Frontal cortex (tissue), 4 donors: ENCODE measurements at places on chromosomes 6 and 20.
A peak's percentile ranks its signal among the peaks of the same experiment; 100 is the strongest.

GRCh38 chr20:1983301-1983700 lies 10.6 kb downstream of the PDYN start:
- no peak for DNase-seq

GRCh38 chr6:85405175-85405852 lies 44.6 kb upstream of the NT5E start:
- DNase-seq, result no peak

DNA sequence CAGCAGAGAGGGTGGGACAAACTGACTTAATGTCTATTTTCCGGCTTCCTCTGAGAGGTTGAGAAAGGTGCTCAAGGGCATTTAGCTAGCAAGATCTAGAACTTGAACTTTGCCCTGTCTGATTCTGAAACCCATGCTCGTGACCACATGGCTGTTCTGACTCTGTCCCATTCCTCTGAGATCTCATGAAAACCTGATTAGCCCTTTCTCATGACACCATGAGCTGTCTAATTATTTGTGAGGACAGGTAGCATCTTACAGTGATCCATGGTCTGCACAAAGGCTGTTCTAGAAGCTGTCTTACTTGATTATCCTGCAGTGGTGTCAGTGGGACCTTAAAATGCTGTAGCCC lies 89.6 kb upstream of the TOX2 start:
- no peak for DNase-seq

DNA sequence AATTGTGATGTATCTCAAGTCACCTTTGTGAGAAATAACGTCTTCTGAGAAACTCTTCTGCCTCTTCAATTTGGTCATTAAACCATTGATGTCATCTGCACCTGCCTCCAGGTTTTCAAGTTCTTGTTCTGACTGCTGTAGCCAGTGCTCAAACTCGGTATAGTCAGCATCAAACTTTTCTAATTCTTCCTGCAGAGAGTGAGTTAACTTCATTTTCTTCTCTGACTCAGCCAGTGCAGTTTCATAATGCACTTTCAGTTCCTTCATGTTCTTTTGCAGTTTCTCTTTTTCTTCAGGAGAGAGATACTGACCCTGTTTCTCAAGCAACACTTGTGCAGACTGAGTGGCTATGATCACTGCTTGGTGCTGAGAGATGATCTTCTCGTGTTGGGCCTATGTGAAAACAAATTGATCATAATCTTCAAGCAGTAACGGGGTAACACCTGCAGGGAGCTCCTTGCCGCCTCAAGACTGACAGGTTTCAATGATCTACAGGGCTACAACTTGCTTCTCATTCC lies 48.8 kb downstream of the DST start:
- DNase-seq, result no peak

GRCh38 chr6:89311853-89312531 lies 3.1 kb downstream of the GABRR2 start:
- peak; percentile 35 for DNase-seq

DNA sequence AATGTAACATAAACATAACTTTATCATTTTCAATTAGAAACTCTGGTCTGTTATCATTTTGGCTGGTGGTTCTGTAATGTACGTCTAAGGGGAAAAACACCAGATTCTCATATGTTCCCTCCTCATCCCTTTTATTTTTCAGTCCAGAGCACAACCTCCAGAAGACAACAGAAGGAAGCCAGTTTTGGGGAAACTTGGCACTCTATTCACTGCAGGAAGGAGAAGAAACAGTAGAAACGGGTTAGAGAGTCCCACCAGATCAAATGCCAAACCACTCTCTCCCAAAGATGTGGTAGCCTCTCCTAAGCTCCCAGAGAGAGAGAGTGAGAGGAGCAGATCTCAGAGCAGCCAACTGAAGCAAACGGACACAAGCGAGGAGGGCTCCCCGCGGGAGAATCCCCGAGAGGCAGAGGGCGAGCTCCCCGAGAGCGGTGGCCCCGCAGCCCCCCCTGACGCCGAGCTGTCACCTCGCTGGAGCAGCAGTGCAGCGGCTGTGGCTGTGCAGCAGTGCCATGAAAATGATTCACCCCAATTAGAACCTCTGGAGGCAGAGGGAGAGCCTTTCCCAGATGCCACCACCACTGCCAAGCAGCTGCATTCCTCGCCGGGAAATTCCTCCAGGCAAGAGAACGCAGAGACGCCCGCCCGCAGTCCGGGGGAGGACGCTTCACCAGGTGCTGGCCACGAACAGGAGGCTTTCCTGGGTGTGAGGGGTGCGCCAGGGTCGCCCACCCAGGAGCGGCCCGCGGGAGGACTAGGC lies 117.8 kb downstream of the RTN4IP1 start:
- DNase-seq, result no peak

- DNase-seq, result no peak
Measured at GRCh38 chr6:38179794-38180430, 360.4 kb downstream of the ZFAND3 start.

DNA sequence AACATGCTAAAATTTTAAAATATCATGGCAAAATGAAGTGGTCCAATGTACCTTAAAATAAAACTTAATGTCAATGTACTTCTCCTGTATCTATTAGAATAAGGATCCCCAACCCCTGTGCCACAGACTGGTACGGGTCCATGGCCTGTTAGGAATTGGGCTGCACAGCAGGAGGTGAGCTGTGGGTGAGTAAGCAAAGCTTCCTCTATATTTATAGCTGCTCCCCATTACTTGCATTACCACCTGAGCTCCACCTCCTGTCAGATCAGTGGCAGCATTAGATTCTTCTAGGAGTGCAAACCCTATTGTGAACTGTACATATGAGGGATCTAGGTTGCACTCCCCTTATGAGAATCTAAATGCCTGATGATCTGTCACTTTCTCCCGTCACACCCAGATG lies 86.0 kb downstream of the SLC16A10 start:
- DNase-seq, result no peak

DNA sequence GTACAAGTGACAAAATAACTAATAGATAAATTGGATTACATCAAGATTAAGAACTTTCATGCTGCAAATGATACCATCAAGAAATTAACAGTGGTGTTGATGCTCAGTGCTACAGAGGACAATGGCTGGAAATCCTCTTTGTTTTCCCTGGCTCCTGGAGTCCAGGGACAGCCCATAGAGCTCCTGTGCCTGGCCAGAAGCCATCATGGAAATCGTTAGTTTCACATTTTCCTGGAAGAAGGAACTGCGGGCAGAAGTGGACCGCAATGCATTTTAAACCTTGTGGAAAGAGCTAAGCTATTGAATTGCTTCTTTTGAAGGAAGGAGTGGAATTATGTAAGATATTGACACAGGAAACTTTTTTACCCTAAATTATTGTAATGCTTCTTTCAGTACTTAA lies 276.0 kb downstream of the GJA1 start:
- DNase-seq, result no peak

DNA sequence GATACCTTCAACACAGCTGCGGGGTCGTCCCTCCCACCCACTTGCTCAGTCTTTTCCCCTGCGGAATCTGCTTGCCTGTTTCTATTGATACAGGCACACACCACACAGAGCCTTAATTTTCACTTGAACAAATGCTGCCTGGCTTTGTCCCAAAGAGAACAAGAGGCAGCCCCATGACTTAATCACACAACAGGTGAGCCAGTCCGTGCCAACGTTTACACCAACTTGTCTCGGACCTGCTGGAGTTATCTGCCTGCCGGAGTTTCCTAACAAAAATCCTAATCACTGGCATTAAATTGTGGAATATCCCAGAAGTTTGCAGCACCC lies 186.8 kb upstream of the RREB1 start:
- no peak for DNase-seq

GRCh38 chr20:47253872-47254271 lies 102.6 kb downstream of the ZMYND8 start:
- DNase-seq, result no peak

DNA sequence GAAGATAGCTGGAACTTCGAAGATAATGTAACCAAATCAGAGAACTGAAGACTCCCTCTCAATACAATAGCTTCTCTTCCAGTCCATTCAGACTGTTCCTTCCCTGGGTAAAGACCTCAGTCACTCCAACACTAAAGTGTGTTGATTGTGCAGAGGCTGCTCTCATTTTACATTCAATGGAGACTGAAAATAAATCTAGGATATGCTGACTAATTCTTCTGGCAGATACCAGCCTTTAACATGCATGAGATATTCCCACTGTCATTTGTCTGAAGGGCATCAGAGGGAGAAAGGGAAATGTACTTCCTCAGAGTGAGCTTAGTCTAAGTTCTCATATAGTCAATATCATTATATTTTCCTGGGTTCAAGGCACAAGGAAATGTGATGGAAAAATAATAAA lies 166.4 kb upstream of the IRAK1BP1 start:
- no peak for DNase-seq

DNA sequence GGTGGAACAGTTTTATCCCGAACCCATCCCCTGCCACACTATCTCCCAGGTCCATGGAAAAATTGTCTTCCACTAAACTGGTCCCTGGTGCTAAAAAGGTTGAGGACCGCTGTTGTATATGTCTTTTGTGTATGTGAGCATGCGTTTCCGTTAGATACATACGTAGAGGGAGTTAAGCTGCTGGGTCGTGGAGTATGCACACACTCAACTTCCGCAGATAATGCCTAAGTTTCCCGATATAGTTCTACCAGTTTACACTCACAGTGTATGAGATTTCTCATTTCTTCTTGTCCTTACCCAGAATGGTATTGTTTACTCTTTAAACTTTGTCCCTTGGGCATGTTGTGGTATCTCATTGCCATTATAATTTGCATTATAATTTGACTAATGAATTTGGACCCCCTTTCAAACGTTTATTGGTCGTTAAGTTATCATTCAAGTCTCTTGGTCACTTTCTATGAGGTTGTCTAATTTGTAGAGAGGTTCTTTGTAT lies 50.5 kb upstream of the SCAF8 start:
- DNase-seq, result no peak

DNA sequence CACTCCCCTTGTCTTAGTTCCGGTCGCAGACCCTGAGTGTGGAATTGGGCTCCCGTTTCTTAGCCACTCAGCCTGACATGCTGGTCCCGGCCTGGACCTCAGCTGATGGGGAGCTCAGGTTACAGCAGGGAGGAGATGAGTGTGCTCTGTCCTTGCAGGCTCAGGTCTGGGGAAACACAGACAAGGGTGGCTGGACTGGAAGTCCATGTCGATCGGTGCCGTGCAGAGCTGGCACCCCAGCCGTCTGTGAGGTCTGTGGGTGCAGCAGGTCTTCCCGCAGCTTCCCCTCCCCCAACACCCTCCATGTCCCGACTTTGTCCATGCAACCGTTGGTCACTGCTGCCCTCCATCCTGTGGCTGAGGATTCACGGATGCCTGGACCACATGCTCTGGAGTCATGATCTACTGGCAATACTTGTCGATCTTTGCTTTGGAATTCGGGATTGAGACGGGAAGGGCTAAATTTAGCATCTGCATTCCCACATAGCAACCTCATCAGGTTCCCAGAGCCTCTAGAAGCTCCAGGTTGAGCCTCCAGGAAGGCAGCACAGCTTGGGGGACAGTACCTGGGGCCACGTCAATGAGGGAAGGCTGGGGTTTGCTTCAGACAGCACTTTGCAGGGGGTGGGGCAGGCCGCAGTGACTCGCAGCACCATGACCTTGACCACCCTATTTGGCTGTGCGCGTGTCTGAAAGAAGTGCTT lies 118.8 kb downstream of the PSMB1 start:
- no peak for DNase-seq

DNA sequence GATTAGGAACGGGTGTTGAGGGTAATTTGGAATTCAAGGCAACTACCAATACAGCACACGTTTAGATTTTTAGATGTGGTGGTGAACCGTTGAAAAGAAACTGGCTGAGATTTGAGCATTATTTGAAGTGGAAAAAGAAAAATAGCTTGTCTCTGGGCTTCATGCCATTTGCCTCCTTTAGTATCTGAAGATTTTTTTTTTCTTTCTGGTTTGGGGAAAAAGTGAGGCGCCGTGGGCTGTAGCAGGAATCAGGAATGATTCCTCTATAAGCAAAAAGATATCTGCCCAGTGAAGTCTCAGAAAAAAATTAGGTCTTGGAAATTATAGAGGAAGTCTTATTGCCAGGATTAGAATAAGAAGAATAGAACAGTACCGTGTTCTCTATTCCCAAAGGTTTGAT lies 88.5 kb downstream of the RPS12 start:
- no peak for DNase-seq

DNA sequence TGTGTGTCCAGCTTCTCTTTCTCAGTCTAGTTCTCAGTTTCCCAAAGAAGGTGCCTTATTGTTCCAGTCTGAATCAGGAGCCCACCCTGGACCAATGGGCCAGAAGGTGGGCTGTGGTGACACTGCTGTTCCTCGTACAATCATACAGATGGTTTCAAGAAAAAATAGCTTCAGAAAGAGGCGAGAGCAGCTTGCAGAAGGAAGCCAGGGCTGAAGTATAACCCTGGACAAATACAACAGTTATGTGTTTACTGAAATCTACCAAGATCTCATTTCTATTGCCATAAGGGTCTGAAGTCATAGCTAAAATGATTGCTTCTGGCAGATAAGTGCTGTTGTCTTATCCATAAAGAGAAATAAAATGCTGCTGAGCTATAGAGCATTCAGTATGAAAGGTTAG lies 75.4 kb downstream of the PFDN4 start:
- no peak for DNase-seq

DNA sequence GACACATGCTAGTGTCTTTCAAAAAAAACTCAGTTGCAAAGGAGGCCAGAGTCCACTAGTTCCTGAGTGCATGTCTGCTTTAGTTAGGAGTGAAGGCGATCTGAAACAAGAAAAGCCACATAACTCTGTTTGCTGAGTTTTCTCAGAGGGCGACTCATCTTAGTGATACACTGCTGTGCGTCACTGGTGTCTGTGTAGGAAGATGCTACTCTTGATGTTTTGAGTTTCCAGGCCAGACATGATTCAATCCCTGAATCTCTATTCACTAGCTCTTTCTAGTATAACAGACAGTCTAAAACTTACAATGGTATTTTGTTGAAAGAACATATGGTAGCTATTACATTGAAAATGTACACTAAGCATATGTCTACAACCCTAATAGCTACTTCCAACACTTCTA lies 60.9 kb downstream of the GFRAL start:
- DNase-seq, result no peak

DNA sequence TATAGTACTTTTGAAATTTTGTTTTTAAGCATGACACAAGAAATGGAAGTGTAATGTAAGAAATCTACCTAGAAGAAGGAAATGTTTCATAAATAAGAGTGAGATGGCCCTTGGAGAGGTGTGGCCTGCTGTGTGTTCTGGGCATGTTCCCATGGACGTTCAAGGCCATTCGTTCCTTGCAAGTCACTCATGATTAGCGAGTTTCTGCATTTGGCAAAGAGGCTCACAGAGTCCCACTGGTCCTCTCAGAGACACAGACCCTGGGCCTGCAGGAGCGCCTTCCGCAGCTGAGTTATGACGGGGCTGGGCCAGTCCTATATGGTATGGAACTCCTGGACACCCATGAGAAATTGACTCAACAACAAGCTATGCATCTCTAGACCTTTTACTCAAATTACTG lies 7.2 kb downstream of the THBS2 start:
- no peak for DNase-seq

- DNase-seq, result no peak
Measured at GRCh38 chr20:20428067-20428466, 60.2 kb downstream of the INSM1 start.

DNA sequence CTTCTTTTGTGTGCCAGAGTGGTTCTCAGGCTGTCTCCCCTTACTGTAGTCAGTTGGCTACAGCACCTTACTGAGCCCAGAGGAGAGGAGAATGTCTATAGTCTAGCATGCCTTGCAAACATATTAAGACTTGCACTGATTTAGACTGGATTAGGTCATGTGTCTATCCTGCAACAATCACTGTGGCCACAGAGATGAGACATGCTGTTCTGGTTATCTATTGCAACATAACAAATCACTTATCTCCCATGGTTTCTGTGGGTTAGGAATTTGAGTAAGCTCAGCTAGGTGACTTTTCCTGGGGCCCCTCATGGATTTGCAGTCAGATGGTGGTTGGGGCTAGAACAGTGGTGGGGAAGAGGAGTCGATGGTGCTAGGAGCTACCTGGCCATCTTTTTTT lies 261.3 kb downstream of the SOD2 start:
- DNase-seq, result no peak
